SK-N-DZ (cell line): ENCODE measurements at places on chromosomes 16 and 17.

- DNase-seq = no peak
These were observed 4.4 kb downstream of the AHSP start for GRCh38 chr16:31532120-31532519.

- no peak for DNase-seq
These were observed 4.0 kb downstream of the KRT40 start for GRCh38 chr17:40980117-40980516.

GRCh38 chr17:50568659-50569058 lies 8.1 kb downstream of the CACNA1G start:
- DNase-seq = no peak

DNA sequence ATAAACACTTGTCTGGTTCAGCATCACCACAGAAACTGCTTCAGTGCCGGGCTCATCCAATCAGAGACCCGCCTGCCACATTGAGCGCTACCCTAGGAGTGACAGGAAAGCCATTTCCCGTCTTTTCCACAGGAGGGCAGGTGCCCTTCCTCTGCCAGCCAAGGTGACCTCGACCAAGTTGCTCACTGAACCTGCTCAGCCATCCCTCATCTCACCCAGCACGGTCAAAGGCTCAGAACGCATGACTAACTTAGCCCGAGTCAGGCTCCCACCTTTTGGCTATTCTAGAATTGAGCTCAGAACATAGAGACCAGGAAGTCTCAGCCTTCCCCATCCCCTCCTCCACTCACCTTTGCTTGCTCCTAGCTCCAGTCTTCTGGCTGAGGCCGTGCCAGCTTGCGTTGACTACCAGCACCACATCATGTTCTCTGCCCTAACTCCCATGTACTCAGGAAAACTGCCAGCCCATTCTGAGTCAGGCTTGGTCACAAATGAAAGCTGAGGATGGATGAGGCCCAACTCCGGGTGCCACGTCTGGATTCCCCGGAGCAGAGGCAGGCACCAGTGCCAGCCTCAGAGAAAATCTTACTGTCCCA lies 15.6 kb downstream of the MRPS23 start:
- DNase-seq = no peak

DNA sequence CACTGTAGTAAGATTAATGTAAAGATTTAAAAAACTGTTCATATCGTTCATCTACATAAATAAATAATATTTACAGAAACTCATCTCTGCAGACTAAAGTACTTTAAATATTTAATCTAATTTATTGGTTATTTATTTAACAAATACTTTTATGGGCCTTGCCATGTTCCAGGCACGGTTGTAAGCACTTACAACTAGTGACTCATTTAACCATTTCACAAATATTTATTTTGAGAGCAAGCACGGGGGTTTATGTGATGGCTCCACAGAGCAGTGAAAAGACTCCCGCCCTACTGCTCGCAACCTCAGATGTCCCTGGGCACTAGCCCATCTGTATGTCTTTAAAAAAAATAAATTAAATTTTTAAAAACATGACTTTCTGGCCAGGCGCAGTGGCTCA lies 575.9 kb downstream of the WWOX start:
- DNase-seq = no peak

- DNase-seq = no peak
These were observed 275.5 kb upstream of the IRX5 start for GRCh38 chr16:54655121-54655590.

DNA sequence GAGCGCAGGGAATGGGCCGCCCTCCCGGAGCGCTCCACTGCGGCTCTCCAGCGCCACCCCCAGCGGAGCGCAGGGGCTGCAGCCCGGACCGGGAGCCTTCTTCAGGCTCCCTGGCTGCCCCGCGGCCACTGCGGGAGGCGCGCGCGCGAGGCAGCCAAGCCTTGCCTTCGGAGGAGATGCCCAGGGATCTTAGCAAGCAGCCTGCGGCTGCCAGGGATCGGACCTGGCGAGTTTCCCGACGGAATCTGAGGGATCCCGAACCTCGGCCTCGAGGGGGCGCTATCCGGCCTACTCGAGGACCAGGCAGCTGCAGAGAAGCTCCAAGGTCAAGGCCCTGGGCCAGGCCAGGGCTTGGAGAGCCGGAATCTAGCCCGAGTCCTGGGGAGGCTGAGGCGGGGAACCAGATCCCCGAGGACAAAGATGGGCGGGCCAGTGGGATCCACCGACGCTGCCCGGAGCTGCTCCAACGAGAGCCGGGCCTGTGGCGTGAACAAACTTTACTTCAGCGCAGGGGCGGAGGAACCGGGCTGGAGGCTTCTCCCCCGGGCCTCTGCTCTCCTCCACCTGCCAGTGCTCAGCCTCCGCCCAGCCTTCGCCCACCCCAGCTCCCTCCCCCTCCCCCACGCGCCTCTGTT lies at the start of gene IRX6:
IRX6 (plus strand) TSS at position 567 of the 635 bp plus-strand sequence. CDS start 889 bp downstream, outside the sequence.
- DNase-seq = no peak

GRCh38 chr16:83623091-83623730 lies 184.6 kb upstream of the HSBP1 start:
- no peak for DNase-seq

DNA sequence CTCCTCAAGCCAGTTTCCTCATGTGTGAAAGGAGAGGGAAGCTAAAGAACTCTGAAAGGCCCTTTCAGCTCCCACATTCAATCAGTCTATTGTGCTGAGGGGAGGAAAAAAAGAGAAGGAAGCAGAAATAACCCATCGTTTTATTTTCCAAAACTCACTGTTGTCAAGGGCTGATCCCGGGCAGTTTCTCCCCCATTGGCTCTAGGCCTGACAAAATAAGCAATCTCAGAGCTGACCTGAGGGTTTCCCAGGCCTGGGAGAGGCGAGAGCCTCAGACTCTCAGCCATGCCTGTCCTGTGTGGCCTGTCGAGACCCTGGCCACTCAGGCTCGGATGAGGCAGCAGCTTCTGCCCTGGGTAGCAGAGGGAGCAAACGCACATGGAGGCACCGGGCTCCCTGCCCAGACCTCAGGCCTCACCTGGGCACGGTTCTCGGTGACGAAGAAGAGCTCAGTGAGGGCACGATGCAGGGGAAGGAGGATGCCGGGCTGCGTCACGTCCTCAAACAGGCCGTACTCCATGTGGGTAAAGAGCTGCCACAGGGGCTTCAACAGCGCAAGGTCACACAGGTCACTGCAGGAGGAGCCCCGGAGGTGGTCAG lies 45.0 kb upstream of the ATP2A3 start:
- no peak for DNase-seq

- DNase-seq = no peak
These were observed 25.5 kb downstream of the FOXK2 start for GRCh38 chr17:82545071-82545462.

- DNase-seq = no peak
These were observed 15.5 kb downstream of the NEUROD2 start for GRCh38 chr17:39591958-39592954.
